ENCODE measurements at places on chromosomes 7 and 10. TPM values are rescaled to one million over a fixed set of nuclear protein-coding genes. Genes with fewer than 3 reads are reported as not detected.

OR2A5 gene
- total RNA-seq: not detected

GPER1 gene
- 10.3 TPM for total RNA-seq

CCDC172 gene
- total RNA-seq: not detected

ZDHHC4 gene
- 61.6 TPM for total RNA-seq

CHST15 gene
- total RNA-seq: 22.8 TPM

NEBL gene
- under 0.01 TPM for total RNA-seq

ARHGAP21 gene
- total RNA-seq: 165 TPM

MRPS24 gene
- 69.0 TPM for total RNA-seq

RET gene
- under 0.01 TPM for total RNA-seq

SLC26A3 gene
- total RNA-seq: not detected

GDF10 gene
- total RNA-seq: under 0.01 TPM

ITGA8 gene
- 2.5 TPM for total RNA-seq

HTR5A gene
- not detected for total RNA-seq

CLCN1 gene
- under 0.01 TPM for total RNA-seq

SPDYE3 gene
- under 0.01 TPM for total RNA-seq

ZCCHC24 gene
- 69.5 TPM for total RNA-seq

CTAGE4 gene
- total RNA-seq: 0.36 TPM

TMEM184A gene
- under 0.01 TPM for total RNA-seq

MRLN gene
- total RNA-seq: not detected

DNAJB12 gene
- 48.0 TPM for total RNA-seq

SH3PXD2A gene
- 27.7 TPM for total RNA-seq

CTAGE8 gene
- 2.4 TPM for total RNA-seq

HHEX gene
- total RNA-seq: 0.36 TPM

SCIN gene
- total RNA-seq: 4.7 TPM

IFIT1B gene
- total RNA-seq: not detected

CPN1 gene
- total RNA-seq: not detected

EIF5AL1 gene
- total RNA-seq: 0.72 TPM

CNPY1 gene
- not detected for total RNA-seq

VWDE gene
- under 0.01 TPM for total RNA-seq

CPA5 gene
- not detected for total RNA-seq

LRIT1 gene
- total RNA-seq: not detected

RBM48 gene
- total RNA-seq: 7.4 TPM

ENKUR gene
- not detected for total RNA-seq

ZNF92 gene
- total RNA-seq: 6.9 TPM

IL15RA gene
- 1.2 TPM for total RNA-seq

ASZ1 gene
- not detected for total RNA-seq

SPDYE1 gene
- not detected for total RNA-seq

PNLIP gene
- total RNA-seq: not detected

ERVW-1 gene
- total RNA-seq: not detected

GTPBP4 gene
- total RNA-seq: 27.1 TPM

ESYT2 gene
- total RNA-seq: 126 TPM

TFPI2 gene
- total RNA-seq: 8.7 TPM

Data from osteoblast (primary cell).